ENCODE measurements at places on chromosomes 3 and 15. TPM values are rescaled to one million over a fixed set of nuclear protein-coding genes. Genes with fewer than 3 reads are reported as not detected.

DNA sequence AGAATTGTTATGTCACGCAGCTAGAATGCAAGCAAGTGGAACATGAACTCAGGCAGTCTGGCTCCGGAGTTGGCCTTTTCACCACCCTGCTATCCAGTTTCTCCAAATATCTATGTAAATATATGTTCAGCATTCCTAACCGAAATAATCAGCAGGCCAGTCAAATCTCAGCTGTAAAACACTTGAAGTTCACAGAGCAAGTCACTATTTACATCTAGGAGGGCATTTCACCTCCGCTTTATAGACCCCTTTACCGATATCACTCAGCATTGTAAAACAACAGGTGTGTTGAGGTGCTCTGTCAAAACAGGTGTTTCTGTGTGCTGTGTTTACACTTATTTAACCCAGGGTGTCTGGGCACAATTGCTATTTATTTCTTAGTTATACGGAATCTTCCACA, 12.2 kb upstream of the HES1 start:
- DNase-seq, result no peak

- DNase-seq, result peak; percentile 84
Observed at GRCh38 chr3:185825006-185825638, at the start of gene IGF2BP2. IGF2BP2 (minus strand) TSS chr3:185825042; CDS start chr3:185824960, 82 bp downstream.

- no peak for DNase-seq
Observed at GRCh38 chr15:49923671-49924070, 195.4 kb downstream of the ATP8B4 start.

- no peak for DNase-seq
Observed at GRCh38 chr15:67241132-67241855, 13.2 kb downstream of the AAGAB start.

Gene DAZL
- total RNA-seq, result not detected

DNA sequence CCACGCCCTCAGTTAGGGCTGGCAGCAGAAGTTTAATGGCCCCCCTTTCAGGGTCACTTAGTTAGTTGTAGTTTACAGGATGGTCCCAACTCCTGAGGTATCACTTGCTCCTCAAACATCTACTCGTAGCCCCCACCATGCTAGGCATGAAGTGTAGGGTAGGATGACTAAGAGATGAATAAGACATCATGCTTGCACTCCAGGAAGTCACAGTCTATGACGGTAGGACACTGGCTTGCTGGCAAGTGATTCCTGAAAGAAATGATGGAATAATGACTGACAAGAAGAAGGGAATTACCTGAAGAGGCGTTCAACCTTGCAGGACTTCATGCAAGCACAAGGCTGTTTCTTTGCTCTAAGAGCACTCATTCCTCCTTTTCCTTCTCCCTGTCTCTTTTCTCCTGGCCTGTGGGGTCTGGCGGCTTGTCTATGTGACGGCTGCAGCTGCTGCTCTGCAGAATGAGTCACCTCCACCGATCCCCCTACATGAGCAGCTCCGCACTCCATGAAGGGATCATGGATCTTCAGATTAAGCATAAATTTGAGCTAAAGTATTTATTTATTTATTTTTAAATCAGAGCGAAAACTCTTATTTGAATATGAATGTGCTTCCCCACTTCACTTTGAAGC, 82.9 kb upstream of the BOC start:
- no peak for DNase-seq

DNA sequence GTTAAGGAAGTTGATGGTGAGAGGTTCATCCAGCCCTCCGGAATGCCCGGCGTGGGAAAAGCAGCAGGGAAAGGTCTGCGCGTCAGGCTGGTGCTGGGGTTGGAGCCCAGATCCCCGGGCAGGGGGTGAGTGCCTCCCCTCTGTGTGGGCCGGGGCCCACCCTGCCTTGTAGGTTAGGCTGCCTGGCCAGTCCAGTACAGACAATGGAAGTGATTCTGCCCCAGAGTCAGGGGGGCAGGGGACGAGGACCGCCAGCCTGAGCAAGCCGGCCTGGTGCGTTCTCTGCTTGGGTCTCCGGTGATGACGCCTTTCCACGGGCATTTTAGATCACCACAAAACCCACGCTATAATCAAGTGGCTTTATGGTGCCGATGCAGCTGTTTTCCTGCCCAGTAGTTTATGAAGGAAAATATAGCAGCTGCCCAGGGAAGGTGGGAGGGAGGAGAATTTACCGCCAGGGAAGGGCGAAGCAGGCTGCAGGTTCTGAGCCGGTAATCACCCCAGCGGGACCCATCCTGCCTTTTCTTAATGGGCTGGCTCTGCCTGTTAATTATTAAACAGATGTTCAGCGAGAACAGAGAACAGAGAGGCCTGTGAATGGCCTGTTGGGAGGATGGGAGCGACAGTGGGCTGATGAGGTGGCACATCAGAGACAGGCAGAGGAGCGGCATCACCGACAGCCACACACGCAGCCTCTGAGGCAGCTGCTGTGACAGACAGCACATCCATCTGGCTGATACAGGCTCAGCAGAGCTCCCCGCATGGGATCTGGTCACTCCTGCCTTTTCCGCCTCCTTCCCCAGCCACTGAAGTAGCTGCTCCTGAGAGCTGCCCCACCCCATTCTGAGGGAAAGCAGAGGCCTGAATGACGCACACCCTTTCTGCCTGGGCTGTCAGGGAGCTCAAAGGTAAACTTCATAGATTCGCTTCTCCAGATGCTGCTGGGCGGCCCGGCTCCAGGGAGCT, 35.2 kb downstream of the BDH1 start:
- no peak for DNase-seq

Gene SLC6A11
- not detected for total RNA-seq

DNA sequence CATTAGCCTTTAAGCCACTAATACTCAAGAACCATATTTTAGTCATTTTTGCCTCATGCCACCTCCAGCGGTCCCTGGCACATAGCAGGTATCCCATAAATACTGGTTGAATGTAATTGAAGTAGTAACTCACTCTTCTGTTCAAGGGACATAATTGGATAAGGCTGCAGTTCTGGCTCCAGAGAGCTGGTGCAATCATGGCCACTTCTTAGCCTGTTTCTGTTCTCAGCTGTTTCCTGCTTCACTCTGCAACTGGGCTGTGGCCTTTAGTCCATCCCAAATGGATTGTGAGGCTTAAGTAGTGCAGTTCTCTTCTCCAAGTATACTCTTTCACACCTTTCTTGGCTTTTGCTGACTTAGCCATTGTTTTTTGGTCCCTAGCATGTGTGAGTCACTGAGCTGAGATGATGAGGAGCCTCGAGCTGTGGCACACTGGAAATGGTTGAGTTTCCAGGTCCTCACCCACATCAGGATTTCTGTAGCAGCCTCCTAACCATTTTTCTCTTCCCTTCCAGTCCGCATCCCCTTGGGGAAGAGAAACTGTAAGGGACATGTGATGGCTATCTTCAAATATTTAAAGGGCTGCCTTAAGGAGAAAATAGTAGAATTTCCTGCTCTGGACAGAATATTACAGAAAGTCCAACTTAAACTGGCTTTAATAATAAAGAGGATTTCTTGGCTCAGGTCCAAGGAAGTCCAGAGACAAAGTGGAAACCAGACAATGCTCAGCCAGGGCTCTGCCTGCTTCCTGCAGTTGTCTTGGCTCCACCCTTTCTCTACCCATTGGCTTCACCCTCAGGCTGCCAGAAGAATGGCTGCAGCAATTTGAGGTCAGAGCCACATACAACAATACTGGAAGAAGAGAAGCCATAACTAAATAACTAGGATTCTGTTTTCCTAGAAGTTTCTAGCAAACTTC, 305.4 kb upstream of the ROPN1 start:
- DNase-seq, result no peak

DNA sequence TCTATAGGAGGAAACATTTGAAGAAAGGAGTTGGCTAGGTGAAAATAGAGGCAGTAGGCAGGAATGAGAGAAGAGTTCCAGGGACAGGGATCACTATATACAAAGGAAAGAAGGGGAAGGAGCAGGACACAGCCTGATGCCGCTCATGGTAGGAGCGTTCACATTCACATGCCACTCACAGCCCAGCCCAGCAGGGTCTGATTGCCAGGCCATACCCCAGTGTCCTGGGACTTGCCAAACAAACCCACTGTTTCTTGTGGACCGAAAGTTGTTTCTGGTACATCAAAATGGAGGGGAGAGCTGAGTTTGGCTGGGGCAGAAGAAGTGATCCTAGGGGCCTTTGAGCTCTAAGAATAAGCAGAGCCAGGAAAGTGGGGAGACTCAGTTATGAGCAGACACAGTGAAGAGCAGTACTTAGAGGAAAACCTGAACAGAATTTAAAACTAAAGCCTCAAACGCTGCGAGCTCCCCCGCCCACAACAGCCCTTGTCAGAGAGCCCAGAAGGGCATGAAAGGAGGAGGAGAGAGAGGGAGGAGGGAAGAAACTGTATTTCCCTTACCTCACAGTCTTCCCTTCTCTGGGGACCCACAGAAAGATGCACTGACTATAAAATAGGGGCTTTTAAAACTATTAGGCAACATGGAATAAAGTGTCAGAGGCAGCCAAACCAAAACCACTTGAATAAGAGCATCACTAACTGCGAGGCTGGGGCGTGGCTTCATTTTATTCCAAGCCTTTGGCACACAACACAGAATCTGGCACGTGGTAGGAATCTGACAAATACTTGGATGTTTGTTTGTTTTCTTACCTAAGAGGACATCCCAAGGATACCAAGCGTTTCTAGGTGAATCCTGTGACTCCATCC, 129.0 kb downstream of the RPL22L1 start:
- peak; percentile 52 for DNase-seq

Gene GOLGA8Q
- 1.1 TPM for total RNA-seq

Gene LRRC34
- total RNA-seq, result 1.6 TPM

DNA sequence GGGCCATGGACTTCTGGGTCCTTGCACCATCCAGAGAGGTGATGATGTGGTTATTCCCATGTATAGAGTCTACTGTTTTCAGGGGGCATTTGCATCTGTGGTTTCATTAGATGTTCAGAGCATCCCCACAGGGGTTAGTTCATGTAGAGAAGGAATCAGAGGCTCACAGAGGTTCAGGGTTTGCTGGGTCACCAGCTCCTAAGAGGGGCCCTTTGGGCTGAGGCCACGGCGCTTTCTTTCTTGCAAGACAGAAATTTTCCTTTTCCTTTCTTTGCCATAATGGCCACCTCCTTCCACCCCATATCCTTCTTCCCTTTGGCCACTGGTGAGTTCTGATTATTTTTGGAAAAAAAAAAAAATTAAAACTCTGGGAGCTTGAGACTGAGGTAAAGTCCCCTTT, 62.3 kb downstream of the APBA2 start:
- DNase-seq, result no peak

GRCh38 chr3:140636406-140637138, 41.3 kb upstream of the TRIM42 start:
- peak; percentile 35 for DNase-seq
